ENCODE measurements at places on chromosomes 11 and 22. TPM values are rescaled to one million over a fixed set of nuclear protein-coding genes. Genes with fewer than 3 reads are reported as not detected.

DNA sequence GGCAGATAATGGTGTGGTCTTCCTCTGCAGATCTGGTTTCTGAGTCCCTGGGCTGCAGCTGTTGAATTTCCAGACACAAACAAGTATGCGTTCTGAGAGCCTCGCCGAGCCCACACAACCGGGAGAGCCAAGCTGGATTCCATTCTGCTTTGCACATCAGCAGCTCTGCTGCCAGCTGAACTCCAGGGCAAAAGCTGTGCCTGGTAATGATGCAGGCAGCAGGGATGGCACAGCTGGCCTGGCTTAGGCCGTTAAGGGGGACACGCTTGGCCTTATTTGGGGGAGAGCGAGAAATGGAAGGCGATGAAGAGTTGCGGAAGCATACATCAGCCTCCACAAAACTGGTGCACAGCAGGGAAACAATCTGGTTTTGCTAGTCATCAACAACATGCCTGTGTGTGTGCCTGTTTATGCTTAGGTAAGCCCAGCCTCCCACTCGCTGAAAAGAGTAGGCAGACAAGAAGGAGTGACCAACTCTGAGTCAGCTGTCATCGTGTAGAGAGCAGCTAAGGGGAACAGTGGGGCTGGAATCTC is 25.1 kb downstream of the ADAMTS8 start:
- peak overlapping the region; percentile 5 for H3K4me3 ChIP-seq
- no peaks in the 10 kb centered on the region for H3K27me3 ChIP-seq
- H3K4me1 ChIP-seq: peaks cover 45% of the 10 kb centered on the region
- H3K36me3 ChIP-seq: no peaks in the 10 kb centered on the region

The AQP11 gene
- total RNA-seq: 2.9 TPM

The CALCA gene
- not detected for total RNA-seq

- no peaks in the 10 kb centered on the region for H3K36me3 ChIP-seq
- H3K27me3 ChIP-seq: peaks cover 51% of the 10 kb centered on the region
- H3K27ac ChIP-seq: no peak within 1 kb of the TSS
- peaks cover 4% of the 10 kb centered on the region for H3K4me1 ChIP-seq
- H3K4me3 ChIP-seq: peak within 1 kb of the TSS; percentile 70
These were observed at the start of gene CDKN1C for GRCh38 chr11:2885678-2886081. CDKN1C (minus strand) TSS chr11:2885775; CDS start chr11:2885456, 319 bp downstream.

The CDC42EP1 gene
- 28.6 TPM for total RNA-seq

DNA sequence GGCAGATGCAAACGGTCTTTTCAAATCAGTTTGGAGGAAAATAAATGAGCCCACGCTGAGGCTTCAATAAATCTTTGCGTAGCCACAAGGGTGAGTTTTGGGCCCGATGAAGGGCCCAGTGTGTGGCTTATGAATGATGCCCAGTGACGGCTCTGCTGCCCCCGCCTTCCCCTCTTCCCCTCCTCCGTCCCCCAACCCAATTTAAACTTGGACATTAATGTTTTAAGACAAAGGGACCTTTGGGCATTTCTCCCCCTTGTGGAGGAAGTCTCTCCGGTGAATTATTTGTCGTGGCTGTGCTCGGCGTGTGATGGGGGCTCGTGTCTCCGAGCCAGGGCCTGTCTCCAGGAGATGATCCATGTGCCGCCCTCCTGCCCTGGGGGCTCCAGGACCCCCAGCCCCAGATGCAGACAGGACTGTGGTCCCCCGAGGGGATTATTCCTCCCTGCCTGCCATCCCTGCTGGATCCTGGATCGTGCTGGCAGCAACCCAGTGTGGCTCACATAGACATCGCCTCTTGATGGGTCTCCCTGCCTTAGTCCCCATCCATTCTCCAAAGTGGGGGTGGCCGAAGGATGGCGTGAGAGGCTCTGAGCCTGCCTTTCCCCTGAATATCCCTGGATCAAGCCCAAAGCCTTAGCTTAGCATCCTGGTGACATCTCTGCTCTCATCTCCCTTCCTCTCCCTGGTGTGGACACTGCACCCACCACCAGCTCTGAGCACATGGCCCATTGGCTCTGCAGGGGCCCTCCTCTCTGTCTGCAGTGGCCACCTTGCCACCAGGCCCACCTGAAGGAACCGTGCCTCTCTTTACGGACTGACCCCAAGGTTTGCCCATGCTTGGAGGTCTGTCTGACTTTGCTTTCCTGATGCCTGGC is 56.4 kb downstream of the SMIM38 start:
- DNase-seq: peak; percentile 75
- H3K4me1 ChIP-seq: peaks cover 4% of the 10 kb centered on the region
- no peak overlapping the region for H3K27ac ChIP-seq
- H3K36me3 ChIP-seq: no peaks in the 10 kb centered on the region
- H3K4me3 ChIP-seq: peak overlapping the region; percentile 10
- peaks cover 32% of the 10 kb centered on the region for H3K27me3 ChIP-seq

DNA sequence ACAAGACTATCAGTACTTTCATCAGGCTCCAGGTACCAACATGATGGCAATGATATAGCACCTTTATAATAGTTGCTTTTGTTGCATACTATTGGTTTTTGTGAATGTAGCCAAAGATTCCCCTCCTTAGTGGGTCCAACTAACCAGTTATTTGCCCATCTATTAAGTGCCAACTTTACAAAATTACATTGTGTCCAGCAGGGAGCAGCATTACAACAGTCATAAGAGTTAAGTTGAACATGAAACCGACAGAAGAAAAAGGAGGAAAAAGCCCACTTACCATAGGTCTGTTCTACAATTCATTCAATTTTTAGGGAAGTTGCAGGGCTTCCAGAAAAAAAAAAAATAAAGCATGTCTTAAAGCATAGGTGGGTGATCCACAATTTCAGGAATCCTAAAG is 21.6 kb downstream of the IMMP1L start:
- no peak overlapping the region for H3K27ac ChIP-seq
- peaks cover 9% of the 10 kb centered on the region for H3K4me1 ChIP-seq
- peak; percentile 10 for DNase-seq
- no peaks in the 10 kb centered on the region for H3K27me3 ChIP-seq
- H3K36me3 ChIP-seq: no peaks in the 10 kb centered on the region
- H3K4me3 ChIP-seq: no peak overlapping the region

DNA sequence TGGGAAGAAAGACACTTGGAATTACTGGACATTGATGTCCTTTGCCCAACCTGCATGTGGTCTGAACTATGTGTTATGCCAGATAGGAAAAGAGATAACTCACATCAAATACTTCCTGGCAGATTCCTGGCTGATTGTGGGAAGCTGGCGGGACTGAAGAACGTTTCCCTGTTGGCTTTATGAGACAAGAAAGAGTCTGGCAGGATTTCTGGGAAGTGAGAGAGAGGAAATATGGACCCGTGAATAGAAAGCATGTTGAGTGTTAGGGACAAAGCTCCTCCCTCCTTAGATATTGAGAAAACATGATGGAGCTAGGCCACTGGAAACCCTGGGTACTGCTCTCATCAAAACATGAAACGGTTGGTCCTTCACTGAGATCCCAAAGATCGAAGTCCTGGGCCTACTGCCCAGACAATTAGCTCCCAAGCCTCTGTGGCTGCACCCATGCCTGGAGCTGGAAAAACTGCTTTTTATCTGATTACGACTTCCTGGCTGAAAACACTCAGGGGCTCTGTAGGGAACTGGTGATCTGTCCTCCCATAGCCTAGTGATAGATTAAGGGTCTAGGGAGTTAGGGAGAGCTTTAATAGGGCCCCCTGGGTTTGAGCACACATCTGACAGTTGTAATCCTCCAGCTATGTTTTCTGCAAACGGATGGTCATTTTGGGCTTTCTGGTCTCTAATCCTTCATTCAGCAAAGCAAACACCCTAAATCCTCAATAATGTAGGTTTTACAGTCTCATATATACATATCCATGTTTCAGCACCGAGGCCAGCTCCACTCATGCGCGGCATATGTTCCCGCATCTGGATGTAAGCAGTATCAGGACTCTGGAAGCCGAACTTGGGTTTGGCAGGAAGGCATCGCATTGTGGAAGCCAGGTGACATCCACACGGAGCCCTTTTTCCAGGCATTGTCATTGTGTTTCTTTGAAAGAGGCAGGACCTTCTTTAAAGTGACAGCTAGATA is 6.1 kb upstream of the B3GAT1 start:
- H3K4me3 ChIP-seq: no peak overlapping the region
- peak; percentile 69 for DNase-seq
- no peaks in the 10 kb centered on the region for H3K4me1 ChIP-seq
- peaks cover 10% of the 10 kb centered on the region for H3K27me3 ChIP-seq
- H3K27ac ChIP-seq: no peak overlapping the region

- no peaks in the 10 kb centered on the region for H3K4me1 ChIP-seq
- no peaks in the 10 kb centered on the region for H3K36me3 ChIP-seq
- no peak for DNase-seq
- H3K27me3 ChIP-seq: peaks cover 24% of the 10 kb centered on the region
- H3K27ac ChIP-seq: no peak overlapping the region
- H3K4me3 ChIP-seq: no peak overlapping the region
These were observed 11.9 kb downstream of the KCNJ4 start for GRCh38 chr22:38442967-38443627.

DNA sequence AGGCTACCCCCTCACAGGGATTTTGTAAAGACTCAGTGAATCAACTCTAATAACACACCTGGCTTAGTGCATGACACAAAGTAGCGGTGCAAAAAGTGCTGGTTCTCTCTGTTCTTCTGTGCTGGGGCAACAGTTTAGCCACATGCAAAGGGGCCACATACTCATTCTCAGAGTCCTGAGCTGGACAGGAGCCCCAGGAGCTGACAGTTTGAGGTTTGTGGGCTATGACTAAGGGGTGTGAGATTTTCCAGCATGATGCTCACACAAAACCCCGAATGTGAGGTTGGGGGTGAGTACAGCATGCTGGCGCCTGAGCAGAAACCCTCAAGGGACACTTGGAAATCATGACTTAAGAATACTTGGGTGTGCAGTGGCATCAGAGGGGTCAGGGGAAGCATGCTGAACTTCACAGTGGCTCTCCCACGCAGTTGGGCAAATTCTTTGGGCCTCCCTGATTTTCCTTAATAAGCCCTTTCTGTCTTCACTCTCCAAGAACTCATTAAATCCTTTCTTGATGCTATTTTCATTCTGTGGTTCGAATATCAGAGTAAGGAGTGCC is 31.0 kb downstream of the TMPRSS5 start:
- H3K36me3 ChIP-seq: no peaks in the 10 kb centered on the region
- H3K4me1 ChIP-seq: peaks cover 36% of the 10 kb centered on the region
- peak; percentile 95 for DNase-seq

DNA sequence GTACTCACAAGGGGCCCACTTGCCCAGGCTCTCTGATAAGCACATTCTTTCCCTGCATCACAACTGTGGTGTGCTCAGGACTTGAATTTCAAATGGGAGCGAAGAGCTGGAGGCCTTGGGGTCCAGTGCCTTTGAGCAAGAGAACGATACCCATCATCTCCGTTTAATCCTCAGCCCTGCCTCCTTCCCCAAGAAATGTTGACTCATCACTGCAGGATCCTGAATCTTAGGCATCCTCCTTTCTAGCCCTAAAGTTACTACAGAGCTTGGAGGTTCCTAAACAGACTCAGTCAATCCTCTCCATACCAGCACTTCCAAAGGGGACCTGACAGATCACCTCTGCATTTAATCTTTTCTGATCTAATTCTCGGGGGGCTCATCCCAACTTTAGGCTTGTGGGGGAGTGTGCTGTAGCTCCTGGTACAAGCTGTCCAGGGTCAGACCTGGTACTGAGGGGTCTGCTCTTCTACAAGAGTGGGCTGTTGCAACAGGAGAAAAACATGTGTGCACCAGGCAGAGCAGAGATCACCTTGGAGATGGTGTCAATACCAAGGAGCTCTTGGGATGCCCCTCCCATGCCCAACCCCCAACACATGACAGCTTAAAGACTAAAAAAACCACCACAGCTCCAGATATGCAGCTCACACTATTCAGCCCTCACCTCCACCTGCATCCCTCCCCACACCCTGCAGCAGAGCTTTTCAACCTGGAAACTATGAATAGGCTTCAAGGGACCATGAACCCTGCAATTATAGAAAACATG is 3.9 kb upstream of the PRG2 start:
- H3K4me1 ChIP-seq: no peaks in the 10 kb centered on the region
- no peaks in the 10 kb centered on the region for H3K36me3 ChIP-seq
- DNase-seq: no peak
- peaks cover 12% of the 10 kb centered on the region for H3K27me3 ChIP-seq
- no peak overlapping the region for H3K4me3 ChIP-seq

- DNase-seq: peak; percentile 84
- no peak overlapping the region for H3K27ac ChIP-seq
- H3K36me3 ChIP-seq: no peaks in the 10 kb centered on the region
- peaks cover 28% of the 10 kb centered on the region for H3K4me1 ChIP-seq
These were observed 102.8 kb upstream of the HSD17B12 start for GRCh38 chr11:43577566-43578264.

GRCh38 chr22:30210235-30210909 is 36.2 kb downstream of the LIF start:
- H3K27ac ChIP-seq: peak overlapping the region; percentile 100
- H3K27me3 ChIP-seq: no peaks in the 10 kb centered on the region
- H3K36me3 ChIP-seq: no peaks in the 10 kb centered on the region
- peak; percentile 88 for DNase-seq
- peaks cover 65% of the 10 kb centered on the region for H3K4me1 ChIP-seq
- no peak overlapping the region for H3K4me3 ChIP-seq

DNA sequence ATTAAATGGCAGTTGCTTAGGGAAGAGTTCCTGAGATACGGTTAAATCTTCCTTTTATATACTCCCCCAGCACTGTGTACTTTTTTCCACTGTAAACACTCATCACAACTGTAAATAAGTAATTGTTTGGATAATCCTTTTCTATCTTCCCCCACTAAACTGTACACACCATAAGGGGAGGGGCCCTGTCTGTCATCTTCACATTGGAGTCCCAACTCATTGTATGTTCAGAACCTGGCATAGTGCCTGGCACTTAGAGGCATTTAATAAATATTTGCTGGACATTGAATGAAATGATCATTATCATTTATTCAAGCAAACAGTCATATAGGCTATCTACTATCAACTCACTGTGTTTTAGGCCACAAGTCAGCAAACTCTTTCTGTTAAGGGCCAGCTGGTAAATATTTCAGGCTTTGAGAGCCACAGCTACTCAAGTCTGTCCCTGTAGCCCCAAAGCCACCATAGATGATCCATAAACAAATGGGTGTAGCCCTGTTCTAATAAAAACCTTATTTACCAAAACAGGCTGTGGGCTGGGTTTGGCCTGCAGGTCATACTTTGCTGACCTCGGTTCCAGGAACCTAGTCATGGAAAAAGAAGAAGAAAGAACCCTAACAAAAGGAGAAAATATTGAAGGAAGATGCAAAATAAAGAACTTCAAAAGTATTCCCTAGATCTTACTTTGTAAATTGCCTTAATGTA is 70.0 kb downstream of the AMOTL1 start:
- peaks cover 31% of the 10 kb centered on the region for H3K36me3 ChIP-seq
- no peak for DNase-seq
- H3K4me1 ChIP-seq: peaks cover 12% of the 10 kb centered on the region
- H3K27me3 ChIP-seq: no peaks in the 10 kb centered on the region

GRCh38 chr11:85867751-85868150 is 12.6 kb downstream of the CCDC83 start:
- no peak for DNase-seq
- no peaks in the 10 kb centered on the region for H3K27me3 ChIP-seq
- no peak overlapping the region for H3K4me3 ChIP-seq

- no peak for DNase-seq
- H3K27me3 ChIP-seq: peaks cover 14% of the 10 kb centered on the region
- H3K27ac ChIP-seq: no peak overlapping the region
These were observed 36.2 kb upstream of the HEPHL1 start for GRCh38 chr11:93984936-93985335.

Data from osteoblast (primary cell).